Pulmonary artery endothelial cell (primary cell): ENCODE measurements at places on chromosomes 3 and 15. TPM values are rescaled to one million over a fixed set of nuclear protein-coding genes. Genes with fewer than 3 reads are reported as not detected.

Gene ANP32A
- 72.9 and 127 TPM in 2 replicates for total RNA-seq

Gene TICRR
- 3.2 and 9.2 TPM in 2 replicates for total RNA-seq

Gene RTP3
- 0.07 TPM in 1 of 2 replicates, not detected in the other for total RNA-seq

Gene FGD5
- 79.7 and 84.3 TPM in 2 replicates for total RNA-seq

Gene AGTR1
- total RNA-seq, result not detected in 2 replicates

Gene ZPLD1
- total RNA-seq, result 0.04 and 0.07 TPM in 2 replicates

Gene NME9
- total RNA-seq, result not detected in 2 replicates

Gene MRPL46
- 19.7 and 19.9 TPM in 2 replicates for total RNA-seq

Gene MEIS2
- 53.1 and 106 TPM in 2 replicates for total RNA-seq

Gene EFCAB12
- total RNA-seq, result under 0.01 TPM in 1 of 2 replicates, not detected in the other

Gene LYSMD4
- total RNA-seq, result 8.1 and 9.2 TPM in 2 replicates

Gene RTP4
- total RNA-seq, result 0.46 and 0.99 TPM in 2 replicates

Gene MOBP
- total RNA-seq, result 0.07 and 0.95 TPM in 2 replicates

Gene GPR27
- not detected in 2 replicates for total RNA-seq

Gene TRA2B
- total RNA-seq, result 234 and 333 TPM in 2 replicates

Gene SLC25A36
- 60.3 and 62.3 TPM in 2 replicates for total RNA-seq

Gene EOMES
- not detected in 2 replicates for total RNA-seq

Gene MESP2
- 0.14 TPM in 1 of 2 replicates, not detected in the other for total RNA-seq
